Activated T-helper 1 cell treated with anti-CD3 and anti-CD28 coated beads, Interleukin-12 subunit alpha, Interleukin-12 subunit beta, Interleukin-2, Interleukin-4 antibody, amounts not matched to agents 30 ng/mL and 10 ng/mL and 1 ng/mL, durations not matched to agents 14 hours and 24 hours and 36 hours (primary cell): ENCODE measurements at places on chromosomes 5 and 9. TPM values are rescaled to one million over a fixed set of nuclear protein-coding genes. Genes with fewer than 3 reads are reported as not detected.

PPP2R2B gene
- total RNA-seq, result not detected in 2 replicates

CSF1R gene
- 0.10 TPM in 1 of 2 replicates, not detected in the other for total RNA-seq

ARID3C gene
- total RNA-seq, result 0.23 TPM in 1 of 2 replicates, not detected in the other

GPR150 gene
- 0.22 and 0.26 TPM in 2 replicates for total RNA-seq

CNTNAP3 gene
- total RNA-seq, result not detected in 2 replicates

ABO gene
- 0.34 and 0.60 TPM in 2 replicates for total RNA-seq

- no peak for DNase-seq
Measured at GRCh38 chr5:78699552-78700153, 51.1 kb upstream of the LHFPL2 start.

- DNase-seq, result no peak
Measured at GRCh38 chr5:91641730-91642350, 258.7 kb upstream of the ARRDC3 start.

DNA sequence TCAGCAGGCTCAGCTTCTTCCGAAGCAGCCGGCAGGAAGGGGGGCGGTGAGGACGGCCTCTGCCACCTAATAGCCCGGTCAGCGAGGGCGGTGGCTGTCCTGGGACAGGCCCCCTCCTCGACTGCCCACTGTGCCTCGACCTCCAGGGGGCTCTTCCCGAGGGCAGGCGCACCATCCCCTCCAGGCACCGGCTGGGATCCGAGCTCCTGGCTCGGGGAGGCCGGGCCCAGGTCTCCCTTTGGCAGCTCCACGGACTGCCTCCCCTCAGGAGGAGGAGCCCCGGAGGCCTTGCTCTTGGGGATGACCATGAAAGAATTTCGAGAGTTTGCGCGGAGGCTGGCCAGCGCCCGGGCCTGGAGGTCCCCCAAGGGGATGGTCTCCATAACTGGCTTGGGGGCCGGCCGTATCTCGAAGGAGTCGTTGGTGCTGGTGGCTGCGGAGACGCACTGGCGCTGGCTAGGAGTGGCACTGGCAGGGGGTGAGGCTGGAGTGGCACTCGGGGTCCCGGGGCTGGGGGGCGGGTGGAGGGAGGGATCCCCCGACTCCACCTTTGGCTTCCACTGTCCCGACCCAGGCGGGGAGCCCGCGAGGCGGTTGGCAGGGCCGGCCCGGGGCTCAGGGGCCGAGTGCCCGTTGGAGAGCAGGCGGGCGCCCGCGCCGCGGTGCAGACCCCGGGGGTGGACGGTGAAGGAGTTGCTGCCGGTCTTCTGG is 975 bp downstream of the TPRN start:
- DNase-seq, result no peak

- DNase-seq, result no peak
Measured at GRCh38 chr5:107300721-107301327, 369.9 kb downstream of the EFNA5 start.

- no peak for DNase-seq
Measured at GRCh38 chr5:40873286-40873880, 32.2 kb downstream of the CARD6 start.

DNA sequence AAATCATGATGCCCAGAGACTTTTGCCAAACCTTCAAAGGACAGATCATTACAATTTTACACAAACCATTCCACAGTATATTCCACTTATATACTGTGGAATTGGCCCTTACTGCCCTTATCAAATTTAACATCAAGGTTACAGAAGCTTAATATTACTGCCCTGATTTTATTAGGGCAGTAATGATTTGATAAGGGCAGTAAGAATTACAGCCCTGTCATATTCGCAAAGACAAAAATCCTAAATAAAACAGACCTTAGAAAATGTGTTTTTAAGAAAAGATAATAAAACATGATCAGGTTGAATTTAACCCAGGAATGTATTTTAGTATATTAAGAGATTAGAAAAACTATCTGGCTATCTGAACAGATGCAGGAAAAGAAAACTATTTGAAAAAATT is 7.7 kb upstream of the TMEM161B start:
- DNase-seq, result no peak

DNA sequence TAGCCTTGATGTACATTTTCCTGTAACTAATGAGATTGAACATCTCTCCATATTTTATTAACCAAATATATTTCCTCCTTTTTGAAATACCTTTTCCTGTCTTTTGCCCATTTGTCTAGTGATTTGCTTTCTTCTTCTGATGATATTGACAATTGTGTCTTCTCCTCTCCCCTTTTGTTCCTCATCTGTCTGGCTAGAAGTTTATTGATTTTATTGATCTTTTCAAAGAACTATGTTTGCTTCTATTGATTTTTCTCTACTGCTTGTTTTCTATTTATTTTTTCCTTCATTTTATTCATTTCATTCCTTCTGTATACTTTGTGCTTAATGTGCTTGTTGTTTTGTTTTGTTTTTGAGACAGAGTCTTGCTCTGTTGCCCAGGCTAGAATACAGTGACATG is 181.4 kb upstream of the SMIM23 start:
- DNase-seq, result no peak

GRCh38 chr9:33065157-33066076 is 11.1 kb downstream of the SMU1 start:
- DNase-seq, result no peak

DNA sequence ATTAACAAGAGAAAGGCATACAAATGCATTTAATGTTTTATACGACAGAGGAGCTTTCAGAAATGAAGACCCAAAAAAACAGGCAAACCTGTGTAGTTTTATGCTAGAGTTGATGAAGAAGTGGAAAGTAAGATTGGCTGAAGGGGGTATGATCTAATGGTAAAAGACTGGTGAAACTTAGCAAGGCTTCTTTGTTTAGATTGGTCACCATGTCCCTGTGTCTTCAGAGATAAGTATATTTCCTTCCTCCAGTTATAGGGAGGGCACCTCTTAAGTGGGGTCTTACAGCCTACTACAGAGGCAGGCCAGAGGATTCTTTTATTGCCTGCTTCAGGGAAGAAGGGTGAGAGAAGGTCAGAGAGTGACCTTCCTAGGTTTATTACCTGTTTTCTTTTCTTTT is 56.4 kb downstream of the PRKACG start:
- no peak for DNase-seq

- DNase-seq, result no peak
Measured at GRCh38 chr5:151328734-151329133, 18.6 kb downstream of the SLC36A2 start.

DNA sequence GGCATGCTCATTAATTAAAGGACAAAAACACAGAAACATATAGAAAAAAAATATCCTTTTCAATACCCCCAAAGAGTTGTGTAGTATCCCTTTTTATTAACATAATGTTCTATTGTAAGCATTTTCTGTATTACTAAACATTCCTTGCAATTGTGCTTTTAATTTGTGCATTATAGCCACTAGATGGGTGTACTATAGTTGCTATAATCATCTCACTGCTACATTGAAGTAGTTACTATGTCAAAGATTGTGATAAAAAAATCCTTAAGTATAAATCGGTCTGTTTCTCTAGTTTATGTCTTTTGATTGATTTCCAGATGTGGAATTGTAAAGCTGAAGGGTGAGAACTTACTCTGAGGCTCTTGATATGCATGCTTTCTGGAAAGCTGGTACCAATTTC is 21.4 kb downstream of the FREM1 start:
- DNase-seq, result no peak

DNA sequence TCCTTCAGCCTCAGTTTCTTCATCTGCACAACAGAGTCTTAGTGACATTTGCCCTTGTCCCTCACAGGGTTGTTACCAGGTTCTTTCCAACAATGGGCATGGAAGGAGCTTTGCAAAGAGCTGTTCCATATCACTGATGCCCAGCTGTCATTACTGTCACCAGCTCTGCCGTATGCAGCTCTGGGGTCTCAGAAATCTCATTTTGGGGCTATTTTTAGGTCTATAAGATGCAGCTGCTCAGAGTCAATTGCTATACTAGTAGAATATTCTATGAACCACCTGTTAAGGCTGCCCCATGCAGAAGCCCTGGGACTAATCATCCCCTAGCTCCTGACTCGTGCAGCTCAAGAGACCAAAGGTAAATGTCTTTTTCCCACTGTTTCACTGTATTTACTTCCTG is 105.1 kb upstream of the TNPO1 start:
- no peak for DNase-seq

DNA sequence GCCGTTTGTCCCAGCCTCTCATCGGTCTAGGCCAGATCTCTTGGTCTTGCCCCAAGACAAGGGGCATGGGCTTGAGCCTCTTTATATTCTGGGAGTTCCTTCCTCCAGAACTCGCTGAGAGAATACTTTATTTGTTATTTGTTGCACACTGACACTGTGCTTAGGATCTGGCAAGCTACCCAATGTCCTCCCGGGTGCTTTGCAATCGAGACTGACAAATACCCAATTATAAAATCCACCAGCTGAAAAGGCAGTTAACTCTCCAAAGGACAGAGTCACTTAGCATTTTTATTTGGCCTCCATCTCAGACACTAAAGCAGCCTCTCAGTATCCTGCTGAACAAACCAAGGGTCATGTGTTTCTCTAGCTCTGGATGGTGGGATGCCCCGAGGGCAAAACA is 500.2 kb upstream of the DAP start:
- no peak for DNase-seq

- no peak for DNase-seq
Measured at GRCh38 chr5:6899221-6899620, 186.0 kb downstream of the TENT4A start.

DNA sequence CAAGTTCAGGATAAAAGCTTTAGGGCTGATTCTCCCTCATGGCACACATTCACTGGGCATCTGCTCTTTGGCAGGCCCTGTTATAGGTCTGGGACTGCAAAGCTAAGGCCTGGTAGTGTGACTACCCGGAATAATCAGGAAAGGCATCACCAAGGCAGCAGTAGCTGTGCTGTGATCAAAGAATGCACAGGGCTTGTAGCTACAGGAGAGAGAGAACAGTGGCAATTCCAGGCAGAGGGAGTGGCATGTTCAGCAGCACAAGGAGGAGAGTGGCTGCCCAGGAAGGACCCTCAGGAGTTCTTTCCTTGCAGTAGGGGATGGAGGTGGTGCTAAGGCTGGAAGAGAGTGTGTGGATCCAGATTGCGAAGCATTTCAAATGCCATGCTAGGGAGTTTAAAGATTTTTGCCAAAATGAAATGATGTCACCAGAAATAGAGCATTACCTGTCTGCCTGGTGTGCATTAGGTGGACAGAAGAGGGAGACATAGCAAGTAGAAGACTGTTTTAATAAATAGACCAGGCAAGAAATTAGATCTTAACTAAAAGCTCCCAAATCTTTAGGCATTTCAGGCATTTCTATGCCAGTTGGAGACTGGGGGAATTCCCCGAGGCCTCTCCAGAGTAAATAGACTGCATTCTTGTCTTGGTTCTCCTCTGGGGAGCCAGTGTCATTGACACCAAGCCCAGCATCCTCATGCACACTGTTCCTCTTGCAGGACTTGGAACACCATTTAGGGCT is 69.1 kb downstream of the GPR21 start:
- no peak for DNase-seq

DNA sequence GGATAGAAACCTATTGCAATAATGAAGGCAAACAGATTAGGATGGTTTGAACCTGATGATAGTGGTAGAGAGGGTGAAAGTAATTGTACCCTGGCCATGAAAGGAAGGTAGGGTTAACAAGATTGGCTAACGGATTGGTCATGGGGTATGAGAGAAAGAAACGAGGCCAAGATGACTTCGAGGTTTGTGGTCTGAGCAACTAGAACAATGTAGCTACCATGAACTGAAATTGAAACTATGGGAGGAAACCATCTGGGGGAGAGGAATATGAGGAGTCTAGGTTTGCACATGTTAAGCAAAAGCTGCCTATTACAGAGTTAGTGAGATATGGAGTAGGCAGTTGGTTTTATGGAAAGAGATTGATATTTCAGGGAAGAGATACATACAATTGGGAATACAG is 406.0 kb downstream of the PRELID2 start:
- no peak for DNase-seq

GRCh38 chr9:111566234-111566633 is 33.2 kb downstream of the PTGR1 start:
- DNase-seq, result no peak
